Left cardiac atrium (tissue), 4 donors: ENCODE measurements at places on chromosomes 4 and X. TPM values are rescaled to one million over a fixed set of nuclear protein-coding genes. Genes with fewer than 3 reads are reported as not detected.

UGT2B15 gene
- total RNA-seq = not detected

SLC25A4 gene
- total RNA-seq = 1,198 TPM

SRPK3 gene
- 24.1 TPM for total RNA-seq

EPHA5 gene
- total RNA-seq = 8.0 TPM

OCRL gene
- 12.7 TPM for total RNA-seq

MAML3 gene
- total RNA-seq = 3.0 TPM

RAB9B gene
- total RNA-seq = 14.6 TPM

CXCL11 gene
- total RNA-seq = not detected

LNX1 gene
- 11.5 TPM for total RNA-seq

CSAG1 gene
- total RNA-seq = not detected

RTL3 gene
- total RNA-seq = 0.15 TPM

NR0B1 gene
- total RNA-seq = not detected

SERTM2 gene
- not detected for total RNA-seq

RS1 gene
- total RNA-seq = not detected

USP51 gene
- total RNA-seq = 3.5 TPM
